ENCODE measurements at places on chromosomes 2 and 18.

GRCh38 chr2:236010920-236011685 lies 157.1 kb downstream of the GBX2 start:
- no peak for ATAC-seq

GRCh38 chr2:284896-285492 lies 2.9 kb downstream of the ALKAL2 start:
- no peak for ATAC-seq

DNA sequence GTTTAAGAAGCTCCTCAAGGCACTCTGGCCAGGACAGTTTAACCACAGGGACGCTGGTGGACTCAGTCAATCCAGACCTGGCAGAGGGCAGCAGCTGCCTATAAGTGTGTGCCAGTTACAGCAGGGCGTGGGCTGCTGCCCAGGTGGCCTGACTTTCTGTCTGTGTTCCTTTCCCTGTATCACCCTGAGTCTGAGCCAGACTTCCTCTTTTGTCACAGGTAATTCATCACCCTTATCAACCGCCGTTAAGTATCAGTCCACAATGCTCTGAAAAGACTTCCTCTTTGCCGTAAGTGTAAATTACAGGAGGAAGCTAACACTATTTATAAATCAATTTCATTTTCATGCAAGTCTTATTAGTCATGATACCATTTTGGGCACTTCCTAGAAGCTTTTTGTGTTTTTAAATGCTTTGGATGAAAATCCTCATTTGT lies 7.0 kb downstream of the LPIN1 start:
- ATAC-seq, result peak; percentile 57

- no peak for ATAC-seq
Observed at GRCh38 chr18:13048061-13048595, 57.0 kb downstream of the CEP192 start.

DNA sequence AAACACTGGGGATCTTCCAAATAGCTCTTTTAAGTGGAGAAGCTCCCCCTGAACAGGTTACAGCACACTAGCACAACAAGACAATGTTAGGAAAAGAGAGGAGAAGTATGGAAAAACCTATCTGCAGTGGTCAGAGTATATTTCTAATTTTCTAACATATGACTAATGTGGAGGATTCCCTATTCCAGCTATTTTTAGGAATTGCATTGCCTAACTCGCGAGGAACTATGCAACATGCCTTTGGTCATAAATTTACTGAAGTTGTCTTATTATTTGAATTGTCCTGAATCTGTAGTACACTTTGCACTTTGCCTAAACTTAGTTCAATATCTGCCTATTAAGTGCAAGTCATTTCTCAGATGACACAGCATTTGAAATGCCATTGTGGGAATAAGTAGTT lies 381.4 kb downstream of the CCDC85A start:
- no peak for ATAC-seq

- ATAC-seq, result no peak
Observed at GRCh38 chr2:33370636-33371265, 105.7 kb upstream of the RASGRP3 start.

GRCh38 chr18:80252136-80252535 lies 4.8 kb upstream of the PARD6G start:
- ATAC-seq, result no peak

DNA sequence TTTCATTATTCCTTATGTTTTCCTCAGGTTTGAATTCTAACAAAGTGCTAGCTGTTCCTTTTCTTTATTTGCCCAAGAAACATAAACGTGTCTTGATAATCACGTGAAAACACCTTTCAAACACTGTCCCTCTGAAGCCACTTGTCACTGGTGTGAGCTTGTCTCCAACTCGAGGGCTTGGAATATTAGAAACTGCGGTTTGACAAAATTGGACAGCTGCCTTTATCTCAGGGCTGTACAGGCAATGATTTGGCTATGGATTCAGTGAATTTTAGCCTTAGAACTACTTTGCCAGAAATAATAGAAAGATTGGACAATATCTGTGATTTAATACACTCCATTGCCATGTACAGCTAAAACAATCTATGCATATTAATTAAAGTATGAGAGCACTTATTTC lies 763.0 kb upstream of the ACVR2A start:
- no peak for ATAC-seq

DNA sequence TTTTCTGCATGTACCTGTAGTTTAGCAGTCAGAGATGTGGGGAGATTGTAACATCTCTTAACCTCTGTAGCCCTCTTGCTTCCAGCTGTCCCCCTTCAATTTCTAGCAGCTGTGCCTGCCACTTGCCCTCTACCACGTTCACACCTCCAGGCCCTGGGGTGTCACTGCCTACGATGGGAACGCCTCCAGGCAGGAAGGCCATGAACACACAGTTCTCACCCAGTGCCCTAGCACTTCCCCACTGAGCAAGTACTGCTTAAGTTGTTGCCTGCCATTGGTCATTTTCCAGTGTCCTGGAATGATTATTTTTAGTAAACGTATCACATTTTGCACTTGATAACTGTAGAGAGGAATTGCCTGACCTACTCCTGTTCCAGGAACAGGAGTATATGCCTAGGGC lies 77.1 kb upstream of the B3GNT7 start:
- no peak for ATAC-seq

DNA sequence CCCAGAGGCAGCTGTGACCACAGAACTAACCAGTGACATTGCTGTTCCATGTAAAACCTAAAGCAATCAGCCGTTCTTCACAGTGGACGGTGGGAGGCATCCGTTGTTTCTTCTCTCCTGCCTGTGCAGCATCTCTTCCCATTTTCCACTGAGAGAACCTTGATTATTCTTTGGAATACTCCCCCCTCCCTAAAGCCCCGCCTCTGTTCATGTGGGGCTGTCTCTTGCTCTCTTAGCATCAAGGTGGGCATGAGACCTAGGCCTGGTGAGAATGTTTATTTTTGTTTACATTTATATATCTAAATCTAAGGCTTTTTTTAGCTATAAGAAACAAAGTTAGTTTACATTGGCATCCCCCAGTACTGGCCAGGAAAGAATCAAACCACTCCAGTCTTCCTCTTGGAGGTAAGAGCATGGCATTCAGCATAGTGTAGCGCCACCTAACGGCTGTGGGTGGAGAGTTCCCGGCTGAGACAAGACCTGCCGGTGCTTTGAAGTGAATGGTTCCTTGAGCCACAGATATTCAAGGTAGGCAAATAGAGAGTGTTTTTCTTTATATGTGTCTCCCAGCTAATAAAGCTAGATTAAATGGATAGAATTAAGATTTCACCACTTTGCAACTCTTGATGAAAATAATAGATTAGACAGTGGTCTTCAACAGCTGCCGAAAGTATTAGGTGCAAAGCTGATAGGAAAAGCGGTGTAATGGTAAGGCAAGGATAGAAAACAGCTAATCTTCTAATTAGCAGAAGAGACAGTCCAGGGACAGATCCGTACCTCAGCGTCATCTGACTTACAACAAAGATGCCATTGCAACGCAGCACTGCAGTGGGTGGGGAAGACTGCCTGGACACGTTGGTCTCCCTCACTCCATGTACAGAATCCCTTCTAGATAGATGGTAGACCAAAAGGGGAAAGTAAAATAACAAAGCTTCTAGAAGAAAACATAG lies 219.6 kb upstream of the RAB12 start:
- ATAC-seq, result no peak

DNA sequence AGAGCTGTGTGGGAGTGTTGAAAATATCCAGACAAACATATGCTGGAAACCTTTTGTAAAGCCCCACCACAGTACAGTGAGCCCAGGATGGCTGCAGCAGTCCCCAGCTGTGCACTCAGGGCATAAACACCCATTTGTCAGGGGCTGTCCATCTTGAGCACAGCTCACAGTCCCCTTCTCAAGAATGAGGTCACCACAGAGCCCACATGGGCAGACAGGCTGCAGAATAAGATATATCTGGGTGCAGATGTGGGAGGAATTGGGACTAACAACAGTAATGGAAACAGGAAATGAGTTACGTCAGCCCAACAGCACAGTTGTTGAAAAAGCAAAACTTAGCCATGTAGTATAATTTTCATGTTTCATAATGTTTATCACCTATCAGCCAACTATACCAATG lies 219.6 kb downstream of the ETAA1 start:
- ATAC-seq, result no peak

- no peak for ATAC-seq
Observed at GRCh38 chr2:196702641-196703040, 63.1 kb downstream of the CCDC150 start.

- ATAC-seq, result no peak
Observed at GRCh38 chr2:10030311-10030736, 13.0 kb upstream of the KLF11 start.

DNA sequence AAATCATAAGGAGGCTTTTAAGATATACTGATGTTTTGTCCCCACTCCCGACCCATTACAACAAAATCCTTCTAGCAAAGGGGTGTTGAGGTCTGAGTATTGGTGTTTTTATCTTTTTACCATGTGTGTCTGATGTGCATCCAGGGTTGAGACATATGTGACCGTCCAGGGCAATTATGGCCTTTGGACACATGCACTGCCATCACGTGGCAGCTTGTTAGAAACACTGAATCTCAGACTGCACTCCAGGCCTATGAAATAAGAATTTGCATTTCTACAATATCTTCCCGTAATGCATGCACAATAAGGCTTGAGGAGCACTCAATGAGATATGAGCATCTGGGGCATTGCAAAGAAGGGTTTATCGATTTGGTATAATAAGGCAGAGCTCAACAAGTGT lies 235.1 kb upstream of the ZNF804A start:
- no peak for ATAC-seq

GRCh38 chr2:47520302-47520630 lies 117.3 kb downstream of the MSH2 start:
- ATAC-seq, result no peak

- no peak for ATAC-seq
Observed at GRCh38 chr2:232377319-232377718, 1.2 kb upstream of the ALPP start.

DNA sequence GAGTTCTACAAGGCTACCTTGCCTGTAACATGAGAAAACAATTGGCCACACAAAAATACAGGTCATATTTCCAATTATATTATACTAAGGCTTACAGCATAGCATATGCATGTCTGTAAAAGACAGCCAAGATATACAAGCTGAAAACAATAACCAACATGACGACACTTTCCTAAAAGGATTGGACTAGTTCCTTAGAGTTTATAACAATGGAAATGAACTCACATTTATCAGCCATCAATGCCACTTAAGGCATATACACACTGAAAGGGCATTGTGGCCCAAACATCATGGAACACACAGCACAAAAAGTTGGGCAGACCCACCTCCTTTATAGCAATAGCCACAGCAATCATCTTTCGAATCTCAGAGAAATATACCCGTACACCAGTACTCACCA lies 52.0 kb downstream of the SLC40A1 start:
- ATAC-seq, result no peak

DNA sequence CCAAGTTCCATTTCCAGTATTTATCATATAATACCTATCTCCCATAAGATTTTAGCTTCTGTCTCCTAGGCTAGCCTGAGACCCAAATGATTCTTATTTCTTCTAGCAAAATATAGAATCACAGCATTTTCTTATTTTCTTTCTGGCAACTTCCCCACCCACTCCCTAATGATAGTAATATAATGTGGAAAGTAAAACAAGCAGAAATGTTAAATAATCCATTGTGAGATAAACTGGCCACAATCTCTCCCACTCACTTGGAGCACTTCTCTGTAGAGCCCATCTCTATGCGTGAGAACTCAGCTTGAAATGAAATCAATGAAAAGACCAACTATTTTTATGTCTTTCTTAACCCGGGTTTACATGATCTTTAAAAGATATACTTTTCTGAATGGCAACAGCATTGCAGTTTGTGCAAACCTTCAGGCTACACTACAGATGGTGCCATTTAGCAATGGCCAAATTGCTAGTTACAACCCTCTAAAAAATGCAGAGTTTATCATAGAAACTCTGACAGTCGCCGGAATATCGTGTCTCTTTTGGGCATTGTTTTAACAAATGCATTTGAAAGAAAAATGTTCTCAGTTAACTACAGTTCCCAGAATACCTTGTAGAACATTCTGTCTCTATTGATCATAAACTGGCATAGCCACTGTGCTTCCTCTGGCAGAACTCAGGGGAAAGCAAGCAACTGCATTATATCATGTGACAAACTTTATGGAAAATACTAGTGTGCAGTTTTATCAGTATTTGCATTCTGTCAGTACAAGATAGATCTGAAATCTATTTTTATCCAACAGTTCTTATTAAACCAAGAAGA lies 1407.4 kb upstream of the ZEB2 start:
- ATAC-seq, result no peak

DNA sequence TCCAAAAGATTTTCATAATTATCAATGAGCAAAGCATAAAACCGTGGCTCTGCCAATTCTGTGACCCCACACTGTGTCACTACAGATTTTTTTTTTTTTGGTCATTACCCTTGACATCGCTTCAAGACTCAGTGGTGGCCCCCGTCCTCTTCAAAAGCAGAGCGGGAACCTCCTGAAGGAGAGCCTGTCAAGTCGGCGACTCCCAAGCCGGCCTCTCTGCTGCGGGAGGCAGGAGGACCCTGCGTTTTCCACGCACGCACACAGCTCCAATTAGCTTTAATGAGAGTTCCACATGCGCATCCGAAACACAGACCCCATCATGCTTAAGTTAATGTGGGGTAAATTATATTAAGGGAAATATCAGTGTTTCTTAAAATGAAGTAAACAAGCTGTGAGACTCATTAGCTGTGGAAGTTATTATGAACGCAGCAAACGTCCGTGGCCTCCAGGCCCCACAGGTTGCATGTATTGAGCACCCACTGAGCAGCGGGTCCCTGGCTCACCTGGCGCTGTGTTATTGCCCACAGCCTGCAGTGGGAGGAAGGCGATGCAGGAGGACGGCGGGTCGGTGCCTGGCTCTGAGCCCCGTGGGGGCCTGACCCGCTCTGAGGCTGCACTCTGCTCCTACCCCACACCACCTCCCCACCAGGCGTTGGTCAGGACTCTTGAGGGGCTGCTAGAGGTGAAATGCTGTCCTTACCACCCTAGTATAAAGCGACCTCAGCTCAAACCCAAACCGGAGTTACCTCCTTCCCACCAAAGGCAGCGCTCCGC lies 181.0 kb upstream of the SALL3 start:
- ATAC-seq, result no peak

- ATAC-seq, result no peak
Observed at GRCh38 chr2:142130111-142131009, 456 bp downstream of the LRP1B start.

- ATAC-seq, result no peak
Observed at GRCh38 chr2:77301441-77301840, 220.7 kb downstream of the LRRTM4 start.

DNA sequence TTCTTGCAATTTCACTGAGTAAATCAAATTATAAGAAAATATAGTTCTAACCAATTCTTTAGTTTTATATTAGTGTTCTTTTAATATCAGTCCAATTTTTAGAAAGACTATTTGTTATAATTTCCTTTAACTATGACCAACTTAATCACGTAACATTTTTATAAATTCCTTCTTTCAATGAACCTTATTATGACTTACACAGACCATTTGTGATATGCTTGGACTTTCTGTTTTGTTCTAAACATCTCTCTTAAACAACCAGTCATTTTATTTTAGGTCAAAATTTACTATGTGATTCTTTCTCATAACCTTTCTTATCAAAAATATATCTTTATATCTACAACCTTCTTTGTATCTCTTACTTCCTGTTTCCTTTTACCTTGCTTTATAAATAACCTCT lies 39.5 kb upstream of the DYNAP start:
- no peak for ATAC-seq
